ENCODE measurements at places on chromosomes 1 and 21.

DNA sequence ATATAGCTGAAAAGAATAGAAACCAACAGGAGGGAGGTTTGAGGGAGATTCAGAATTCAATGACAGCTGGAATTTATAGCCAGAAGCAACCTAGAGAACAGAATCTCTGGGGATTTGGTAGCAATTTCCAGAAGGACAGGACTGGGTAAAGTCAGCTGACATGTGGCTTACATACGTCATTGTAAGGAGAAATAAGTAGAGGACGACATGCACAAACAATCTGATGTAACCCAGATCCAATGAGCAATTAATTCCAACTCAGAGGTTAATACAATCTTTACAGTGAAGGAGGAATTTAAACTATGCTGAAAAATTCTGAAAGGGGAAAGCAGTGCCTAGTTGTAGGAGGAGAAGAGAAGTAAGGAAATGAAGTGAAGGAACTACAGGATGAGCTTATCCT, 383.9 kb downstream of the PTBP2 start:
- DNase-seq: no peak

- DNase-seq: no peak
Measured at GRCh38 chr1:55446351-55446750, 231.2 kb upstream of the USP24 start.

DNA sequence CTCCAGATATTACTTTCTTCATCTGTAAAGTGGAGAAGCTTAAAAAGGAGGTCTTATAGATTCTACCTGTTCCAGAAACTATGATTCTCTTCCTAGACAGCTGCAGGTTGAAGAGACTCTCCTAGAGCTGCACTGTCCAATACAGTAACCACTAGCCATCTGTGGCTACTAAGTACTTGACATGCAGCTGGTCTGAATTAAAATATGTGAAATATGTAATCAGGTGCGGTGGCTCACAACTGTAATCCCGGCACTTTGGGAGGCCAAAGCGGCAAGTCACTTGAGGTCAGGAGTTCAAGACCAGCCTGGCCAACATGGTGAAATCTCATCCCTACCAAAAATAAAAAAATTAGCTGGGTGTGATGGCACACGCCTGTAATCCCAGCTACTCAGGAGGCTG, 15.8 kb downstream of the APP start:
- DNase-seq: no peak

DNA sequence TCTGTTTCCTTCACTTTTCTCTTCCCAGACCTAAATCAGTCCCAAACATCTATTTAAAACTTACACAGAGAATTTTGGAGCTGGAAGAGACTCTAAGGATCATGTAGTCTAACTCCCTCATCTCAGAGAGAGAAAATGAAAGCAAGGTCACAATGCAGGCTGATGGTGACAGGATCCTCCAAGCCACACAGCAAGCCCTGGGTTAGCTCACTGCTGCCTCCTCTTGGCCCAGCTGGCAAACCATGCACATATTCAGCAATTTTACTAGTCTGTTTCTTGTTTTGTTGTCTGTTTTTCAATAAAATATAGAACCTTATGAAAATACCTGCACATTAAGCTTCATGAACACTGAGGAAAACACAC, 27.7 kb upstream of the LY9 start:
- DNase-seq: peak; percentile 80

GRCh38 chr1:216457356-216457755, 34.1 kb upstream of the USH2A start:
- no peak for DNase-seq

DNA sequence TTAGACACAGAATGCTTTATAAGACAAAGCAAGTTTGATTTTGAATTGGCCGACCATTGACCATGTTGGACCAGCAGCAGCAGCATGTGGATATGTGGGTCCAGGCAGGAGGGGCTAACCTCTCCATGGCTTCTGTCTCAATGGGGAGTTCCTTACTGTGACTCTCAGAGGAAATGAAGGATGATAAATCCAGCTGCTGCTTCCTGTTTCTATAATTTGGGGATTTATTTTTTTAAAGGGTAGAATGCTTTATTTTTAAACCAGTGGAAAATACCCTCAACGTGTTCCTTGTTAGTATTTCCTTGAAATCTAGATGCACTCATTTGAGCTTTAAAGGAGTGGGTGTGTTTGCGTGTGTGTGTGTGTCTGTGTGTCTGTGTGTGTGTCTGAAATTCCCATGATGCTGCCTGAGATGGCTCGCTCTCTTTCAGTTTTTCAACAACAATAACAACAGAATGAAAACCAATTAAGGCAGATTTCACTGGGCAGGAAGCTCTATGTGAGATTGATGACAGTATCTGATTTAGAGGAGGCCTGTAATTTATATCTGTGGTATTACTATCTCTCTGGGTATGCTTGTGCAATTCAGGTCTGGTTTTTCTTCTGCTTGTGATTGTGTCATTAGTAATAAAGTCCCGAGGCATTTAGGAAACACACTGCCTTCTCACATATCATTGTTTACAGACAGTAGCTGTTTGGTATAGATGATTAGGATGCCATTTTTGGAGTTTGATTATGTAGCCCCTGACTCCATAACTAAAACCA, 86.1 kb upstream of the ZNF326 start:
- no peak for DNase-seq

GRCh38 chr1:212284332-212284743, 872 bp upstream of the PPP2R5A start:
- no peak for DNase-seq

DNA sequence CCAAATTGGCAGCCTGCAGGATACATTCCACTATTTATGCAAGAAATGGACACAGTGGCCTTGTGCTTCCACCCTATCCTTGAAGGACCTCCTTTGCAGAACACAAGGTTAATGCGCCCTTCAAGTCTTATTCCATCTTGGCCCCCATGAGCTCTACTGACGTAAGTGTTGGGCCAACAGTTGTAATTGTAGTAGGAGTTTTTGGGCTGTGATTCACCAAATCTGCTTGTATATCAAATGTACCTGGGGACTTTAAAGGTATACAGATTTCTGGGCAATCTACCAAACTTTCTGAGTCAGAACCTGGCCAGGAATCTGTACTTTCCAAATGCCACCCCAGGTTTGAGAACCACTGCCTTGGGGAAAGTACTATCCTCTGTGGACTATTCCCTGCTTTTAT, 100.9 kb upstream of the MARK1 start:
- no peak for DNase-seq

GRCh38 chr1:30035522-30036228, 687.7 kb downstream of the MATN1 start:
- DNase-seq: no peak

GRCh38 chr1:43144237-43144636, 27.9 kb downstream of the EBNA1BP2 start:
- DNase-seq: no peak

DNA sequence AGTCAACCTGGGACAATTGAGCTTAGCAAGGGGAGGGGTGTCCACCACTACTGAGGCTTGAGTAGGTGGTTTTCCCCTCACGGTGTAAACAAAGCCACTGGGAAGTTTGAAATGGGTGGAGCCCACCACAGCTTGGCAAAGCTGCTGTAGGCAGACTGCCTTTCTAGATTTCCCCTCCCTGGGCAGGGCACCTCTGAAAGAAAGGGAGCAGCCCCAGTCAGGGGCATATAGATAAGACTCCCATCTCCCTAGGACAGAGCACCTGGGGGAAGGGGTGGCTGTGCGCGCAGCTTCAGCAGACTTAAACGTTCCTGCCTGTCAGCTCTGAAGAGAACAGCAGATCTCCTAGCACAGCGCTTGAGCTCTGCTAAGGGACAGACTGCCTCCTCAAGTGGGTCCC, 758.4 kb downstream of the LTN1 start:
- DNase-seq: no peak

GRCh38 chr21:26443867-26444266, 129.2 kb downstream of the CYYR1 start:
- DNase-seq: no peak

GRCh38 chr21:33479679-33480480, at the start of gene TMEM50B:
TMEM50B (minus strand) TSS chr21:33479974; CDS start chr21:33468885, 11,089 bp downstream.
- peak; percentile 94 for DNase-seq

DNA sequence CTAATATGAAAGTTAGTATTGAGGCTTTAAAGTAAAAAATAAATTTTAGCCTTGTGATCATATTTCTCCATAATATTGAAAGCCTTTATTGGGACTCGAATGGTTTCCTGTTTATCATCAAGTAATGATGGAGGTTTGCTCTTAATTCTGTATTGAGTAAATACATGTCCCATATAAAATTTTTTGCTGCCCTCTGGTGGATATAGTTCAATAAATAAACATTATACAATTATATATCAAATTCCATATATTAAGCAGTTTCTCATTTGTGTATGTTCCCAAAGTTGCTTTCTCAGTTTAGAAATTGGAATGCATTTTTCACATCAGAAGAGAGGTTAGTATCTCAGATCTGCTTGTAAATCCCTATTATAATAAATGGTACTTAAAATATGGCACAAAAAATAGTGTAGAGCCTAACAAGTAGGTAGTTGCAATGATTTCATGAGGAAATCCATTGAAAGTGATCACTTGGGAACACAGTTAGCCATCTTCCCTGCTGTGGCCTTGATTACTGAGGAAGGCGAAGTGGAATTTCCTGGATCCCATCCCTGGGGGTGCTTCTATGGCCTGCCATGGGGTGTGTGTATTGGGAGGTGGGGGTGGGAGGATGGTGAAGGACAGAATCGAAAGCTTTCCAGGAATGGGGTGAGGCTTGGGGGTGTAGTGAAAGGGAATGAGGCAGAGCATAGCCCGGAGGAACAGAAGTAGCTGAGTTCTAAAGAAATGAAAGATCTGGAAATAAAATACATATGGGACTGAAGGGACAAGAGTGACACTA, 84.1 kb upstream of the C21orf91 start:
- DNase-seq: no peak

DNA sequence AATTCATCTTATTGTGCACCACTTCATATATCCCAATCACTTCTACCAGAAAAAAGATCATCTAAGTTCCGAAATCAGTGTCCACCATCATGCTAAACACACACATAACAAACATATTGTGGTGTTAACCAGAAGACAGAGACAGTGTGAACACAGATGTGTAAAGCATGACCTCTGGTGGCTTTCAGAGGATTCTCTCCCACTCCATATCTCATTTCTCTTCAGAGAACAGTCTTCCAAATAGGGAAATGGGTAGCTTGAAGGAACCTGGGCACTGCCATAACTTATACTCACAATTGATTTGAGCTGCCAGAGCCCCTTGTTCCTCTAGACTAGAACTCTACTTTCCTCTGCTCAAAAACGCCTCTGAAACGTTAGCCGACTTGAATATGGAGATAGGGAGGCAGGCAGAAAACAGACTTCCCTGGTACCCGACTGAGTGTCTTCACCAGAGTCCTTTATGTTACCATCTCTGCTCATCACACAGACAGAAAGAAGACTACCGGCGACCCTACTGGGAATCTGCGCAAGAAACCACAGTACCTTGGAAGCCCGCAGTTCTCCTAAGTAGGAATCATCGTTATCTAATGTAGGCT, 1.8 kb upstream of the ELAPOR1 start:
- no peak for DNase-seq

DNA sequence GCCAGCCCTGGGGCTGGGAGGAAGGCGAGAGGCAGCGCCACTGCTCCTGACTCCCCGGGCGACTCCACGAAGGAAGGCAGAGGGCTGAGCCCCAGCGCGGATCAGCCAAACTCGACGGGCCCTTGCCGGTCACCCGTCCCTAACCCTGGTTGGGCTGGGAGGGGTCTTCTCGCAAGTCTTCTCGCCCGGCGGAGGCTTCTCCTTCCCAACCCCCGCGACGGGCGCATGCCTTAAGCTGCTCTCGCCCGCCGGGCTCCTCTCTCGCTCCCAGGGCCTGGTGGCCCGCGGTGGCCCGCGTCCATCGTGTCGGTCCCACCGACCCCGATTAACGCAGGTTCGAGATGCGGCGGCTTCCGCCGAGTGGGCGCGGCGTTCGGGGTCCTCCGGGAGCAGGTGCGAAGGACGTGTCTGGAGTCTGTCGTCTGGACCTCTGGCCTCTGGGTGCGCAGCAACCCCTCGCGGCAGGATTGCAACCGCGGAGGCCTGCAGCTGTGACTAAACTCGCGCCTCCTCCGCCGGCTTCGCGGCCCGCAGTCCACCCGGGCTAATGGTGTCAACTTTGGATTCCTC, 29.0 kb upstream of the PPM1J start:
- DNase-seq: no peak

DNA sequence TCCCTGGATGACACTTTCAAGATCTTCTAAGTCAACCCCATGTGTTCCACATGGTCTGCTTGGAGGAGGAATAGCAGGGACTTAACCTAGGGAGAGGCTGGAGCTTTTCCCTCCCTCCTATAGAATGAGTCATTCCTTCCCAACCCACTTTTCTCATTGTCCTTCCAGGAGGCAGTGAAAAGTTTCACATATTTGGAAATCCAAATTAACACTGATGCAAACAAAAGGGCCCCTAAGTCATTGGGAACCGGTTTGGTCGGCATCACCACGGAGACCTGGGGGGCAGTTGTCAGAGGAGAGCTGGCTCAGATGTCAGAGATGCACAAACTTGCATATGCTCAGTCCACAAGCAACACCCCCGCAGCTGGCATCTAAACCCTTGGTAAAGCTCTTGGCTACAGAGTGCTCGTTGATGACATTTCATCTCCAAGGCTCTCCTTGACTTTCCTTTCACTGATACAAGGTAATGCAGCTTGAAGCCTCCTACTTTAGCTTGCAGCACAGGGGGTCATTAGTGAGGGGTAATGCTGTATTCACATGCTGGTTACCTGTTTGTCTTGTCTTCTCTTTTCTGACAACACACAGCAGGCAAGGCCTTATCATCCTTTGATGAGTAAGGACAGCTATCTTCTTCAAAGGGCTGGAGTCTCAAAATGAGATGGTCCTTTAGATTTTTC, 12.3 kb upstream of the LRRC8D start:
- no peak for DNase-seq

- no peak for DNase-seq
Measured at GRCh38 chr1:40763742-40764532, 19.6 kb upstream of the KCNQ4 start.

DNA sequence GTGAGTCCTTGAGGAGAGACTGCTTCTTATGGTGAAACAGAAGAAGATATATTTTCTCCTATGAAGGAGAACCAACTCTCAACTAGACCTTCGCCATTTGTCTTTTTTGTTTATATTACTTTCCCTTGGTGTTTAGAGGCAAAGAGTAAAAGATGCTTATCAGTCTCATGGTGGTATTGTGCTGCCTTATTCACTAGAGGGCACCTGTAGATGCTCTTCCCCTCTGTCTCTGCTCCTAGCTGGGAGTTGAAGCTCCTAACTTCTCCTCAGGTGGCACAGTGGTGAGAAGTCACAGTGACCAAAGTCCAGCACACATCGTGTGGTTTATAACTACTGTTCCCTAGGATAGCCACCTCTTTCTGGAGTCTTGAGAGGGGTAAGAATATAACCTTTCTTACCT, 1359.6 kb downstream of the PLA2G4A start:
- no peak for DNase-seq

DNA sequence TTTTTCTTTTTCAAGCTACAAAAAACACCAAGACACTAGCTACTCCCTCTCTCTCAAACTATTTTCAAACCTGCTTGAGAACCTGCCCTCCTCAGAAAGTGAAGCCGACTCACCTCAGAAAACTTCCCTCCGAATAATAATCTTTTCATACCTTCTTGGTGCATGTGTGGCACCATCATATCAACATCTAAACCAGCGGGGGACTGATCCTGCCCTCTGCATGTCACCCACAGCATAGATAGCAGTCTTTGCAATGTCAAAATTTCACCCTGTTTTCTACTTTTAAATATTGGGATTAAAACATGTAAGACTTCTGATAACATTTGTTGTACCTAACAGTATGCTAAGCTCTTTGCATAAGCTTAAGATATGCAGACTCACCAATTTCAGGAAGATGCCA, 1260.3 kb downstream of the PLA2G4A start:
- no peak for DNase-seq

All from stimulated activated CD4-positive, alpha-beta T cell treated with anti-CD3 and anti-CD28 coated beads, Interleukin-1b, Interleukin-23, amount 100 ng/mL, for 4 hours (primary cell).